Neural crest cell (in vitro differentiated cells): ENCODE measurements at places on chromosomes 7 and 10. TPM values are rescaled to one million over a fixed set of nuclear protein-coding genes. Genes with fewer than 3 reads are reported as not detected.

EN2 gene
- 7.2 and 8.2 TPM in 2 replicates for total RNA-seq

- H3K36me3 ChIP-seq = peaks cover 16% of the 10 kb centered on the region
- H3K27me3 ChIP-seq = no peaks in the 10 kb centered on the region
- H3K4me3 ChIP-seq = no peak overlapping the region
- H3K27ac ChIP-seq = no peak overlapping the region
- DNase-seq = no peak
- H3K4me1 ChIP-seq = no peaks in the 10 kb centered on the region
Measured at GRCh38 chr7:23654508-23654907, 25.5 kb upstream of the FAM221A start.

MMP21 gene
- total RNA-seq = not detected in 2 replicates

FAM237B gene
- total RNA-seq = not detected in 2 replicates

- no peak overlapping the region for H3K4me3 ChIP-seq
- H3K27me3 ChIP-seq = peaks cover 54% of the 10 kb centered on the region
Measured at GRCh38 chr7:129773328-129773731, 161.8 kb downstream of the NRF1 start.

DNA sequence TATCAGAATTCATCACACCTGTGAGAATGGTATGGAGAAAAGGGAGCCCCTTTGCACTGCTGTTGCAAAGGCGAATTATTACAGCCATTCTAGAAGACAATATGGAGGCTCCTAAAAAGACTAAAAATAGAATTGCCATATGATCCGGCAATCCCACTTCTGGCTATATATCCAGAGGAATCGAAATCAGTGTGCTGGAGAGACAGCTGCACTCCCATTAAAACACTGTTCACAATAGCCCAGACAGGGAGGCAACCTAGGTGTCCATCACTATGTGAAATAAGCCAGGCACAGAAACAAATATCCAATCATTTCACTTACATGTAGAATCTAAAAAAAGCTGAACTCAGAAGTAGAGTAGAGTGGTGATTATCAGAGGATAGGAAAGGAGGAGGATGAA lies 26.0 kb upstream of the GJD4 start:
- H3K4me3 ChIP-seq = no peak overlapping the region
- no peaks in the 10 kb centered on the region for H3K27me3 ChIP-seq
- H3K36me3 ChIP-seq = peaks cover 12% of the 10 kb centered on the region

DNA sequence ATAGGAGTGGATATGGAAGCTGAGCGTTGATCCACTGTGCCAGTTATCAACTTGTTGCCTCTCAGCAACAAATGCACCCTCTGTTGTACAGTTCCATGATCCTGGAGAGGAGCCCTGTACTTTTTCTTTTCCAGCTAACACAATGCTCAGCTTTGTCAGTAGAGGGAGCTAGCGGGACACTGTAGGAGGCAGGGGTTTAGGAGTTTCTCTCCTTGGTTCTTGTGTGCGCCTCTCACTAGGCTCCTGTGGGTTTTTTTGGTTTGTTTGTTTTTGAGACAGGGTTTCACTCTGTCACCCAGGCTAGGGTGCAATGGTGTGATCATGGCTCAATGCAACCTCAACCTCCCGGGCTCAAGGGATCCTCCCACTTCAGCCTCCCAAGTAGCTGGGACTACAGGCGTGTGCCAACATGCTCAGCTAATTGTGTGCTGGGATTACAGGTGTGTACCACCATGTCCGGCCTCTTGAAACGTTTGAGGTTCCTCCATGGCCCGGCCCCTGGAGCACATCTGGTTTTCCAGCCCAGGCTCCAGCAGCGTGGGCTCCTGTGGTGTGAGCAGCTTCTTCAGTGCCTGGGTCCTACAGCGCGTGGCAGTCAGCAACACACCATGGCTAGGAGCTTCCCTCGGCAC lies 12.0 kb upstream of the MARVELD1 start:
- H3K4me1 ChIP-seq = no peaks in the 10 kb centered on the region
- peak; percentile 47 for DNase-seq
- H3K27me3 ChIP-seq = peaks cover 3% of the 10 kb centered on the region
- H3K4me3 ChIP-seq = no peak overlapping the region

CHRM2 gene
- 0.14 TPM in 2 replicates for total RNA-seq
